Hematopoietic multipotent progenitor cell treated with erythropoietin and hydrocortisone succinate and interleukin-3 and kit ligand, for 15 days (in vitro differentiated cells): ENCODE measurements at places on chromosomes 3 and 15.
A peak's percentile ranks its signal among the peaks of the same experiment; 100 is the strongest.

GRCh38 chr3:54259636-54260035, 137.3 kb downstream of the CACNA2D3 start:
- DNase-seq: no peak

GRCh38 chr15:91887921-91888373, 34.4 kb downstream of the SLCO3A1 start:
- no peak for DNase-seq

DNA sequence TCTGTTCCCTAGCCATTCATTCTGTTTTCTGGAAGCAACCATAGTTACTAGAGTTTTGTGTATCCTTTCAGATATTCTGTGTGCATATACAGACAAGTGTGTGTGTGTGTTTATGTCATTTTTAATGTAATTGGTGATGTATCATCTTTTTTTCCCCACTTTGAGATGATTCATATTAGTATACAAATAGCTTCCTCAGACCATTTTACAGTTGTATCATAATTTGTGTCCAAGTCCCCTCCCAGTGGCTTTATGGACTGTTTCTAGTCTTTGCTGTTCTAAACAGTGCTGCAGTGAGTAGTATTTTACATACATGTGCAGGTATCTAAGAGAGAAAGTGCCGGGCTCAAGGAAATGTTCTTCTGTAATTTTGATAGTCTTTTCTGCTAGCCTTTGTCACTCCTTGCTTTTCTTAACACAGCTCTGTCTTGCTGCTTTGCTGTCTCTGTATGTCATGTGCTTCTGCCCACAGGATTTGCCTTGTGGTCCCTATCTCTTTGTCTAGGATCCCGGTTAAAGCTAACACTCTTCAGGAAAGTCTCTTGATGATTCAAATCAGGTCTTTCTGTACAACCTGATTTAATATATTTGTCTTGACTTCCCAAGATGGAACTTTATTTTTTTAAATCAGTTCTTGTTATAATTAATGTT, 31.5 kb upstream of the FBXL22 start:
- no peak for DNase-seq

- no peak for DNase-seq
These were observed 34.1 kb downstream of the WHAMM start for GRCh38 chr15:82843566-82843965.

GRCh38 chr3:66010739-66011655, 27.7 kb downstream of the MAGI1 start:
- DNase-seq: no peak

- no peak for DNase-seq
These were observed 86.5 kb upstream of the FAM98B start for GRCh38 chr15:38367476-38367875.

DNA sequence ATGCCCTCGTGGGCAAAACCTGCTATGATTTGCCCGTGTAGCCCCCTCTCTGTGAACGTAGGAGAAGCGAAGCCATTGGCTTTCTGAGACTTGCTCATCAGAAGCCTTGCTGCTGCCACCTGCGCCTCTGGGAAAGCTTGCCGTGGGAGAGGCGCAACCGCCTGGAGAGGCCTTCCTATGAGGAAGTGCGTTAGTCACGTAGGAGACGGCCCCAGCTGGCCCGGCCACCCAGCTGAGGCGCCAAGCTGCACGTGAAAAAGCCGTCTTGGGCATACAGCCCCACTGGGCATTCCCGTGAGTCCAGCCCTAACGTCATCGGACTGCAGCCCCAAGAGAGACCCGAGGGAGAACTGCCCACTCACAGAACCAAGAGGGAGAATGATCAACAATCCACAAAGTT, 49.1 kb upstream of the TJP1 start:
- no peak for DNase-seq

DNA sequence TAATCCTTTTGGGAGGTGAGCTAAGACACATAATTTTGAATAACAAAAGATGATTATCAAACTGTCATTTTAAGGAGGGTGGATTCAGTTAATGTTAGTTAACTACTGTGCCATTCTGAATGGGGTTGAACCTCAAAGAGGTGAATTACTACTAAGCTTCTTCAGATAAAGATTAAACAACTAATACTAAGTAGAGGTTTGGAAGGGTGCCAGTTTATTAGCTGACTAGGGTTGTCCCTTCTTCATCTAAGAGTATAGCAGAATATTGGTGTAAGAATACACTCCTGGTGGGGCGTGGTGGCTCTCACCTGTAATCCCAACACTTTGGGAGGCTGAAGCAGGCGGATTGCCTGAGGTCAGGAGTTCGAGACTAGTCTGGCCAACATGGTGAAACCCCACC, 123.1 kb upstream of the LRRFIP2 start:
- DNase-seq: peak; percentile 46

GRCh38 chr3:69511361-69511760, 125.5 kb upstream of the FRMD4B start:
- DNase-seq: no peak

- no peak for DNase-seq
These were observed 1.7 kb upstream of the RARB start for GRCh38 chr3:25426408-25426807.

DNA sequence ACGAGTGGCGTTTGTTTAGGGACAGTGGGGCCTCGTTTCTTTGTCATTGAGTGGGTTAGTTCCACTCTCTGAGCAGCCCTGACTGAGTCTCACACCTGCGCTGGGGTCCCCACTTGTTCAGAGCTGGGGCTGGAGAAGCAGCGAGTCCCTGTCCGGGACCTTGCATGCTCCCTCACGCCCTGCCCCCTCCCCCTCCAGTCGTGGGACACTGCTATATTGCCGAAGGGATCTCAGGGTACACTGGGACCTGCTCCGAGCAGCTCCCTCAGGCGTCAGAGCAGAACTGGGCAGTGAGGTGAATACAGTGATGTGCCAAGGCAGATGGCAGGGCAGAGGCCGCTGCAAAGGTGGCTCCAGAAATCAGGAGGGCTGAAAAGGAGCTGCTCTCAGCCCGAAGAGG, 59.9 kb upstream of the KLF13 start:
- no peak for DNase-seq

DNA sequence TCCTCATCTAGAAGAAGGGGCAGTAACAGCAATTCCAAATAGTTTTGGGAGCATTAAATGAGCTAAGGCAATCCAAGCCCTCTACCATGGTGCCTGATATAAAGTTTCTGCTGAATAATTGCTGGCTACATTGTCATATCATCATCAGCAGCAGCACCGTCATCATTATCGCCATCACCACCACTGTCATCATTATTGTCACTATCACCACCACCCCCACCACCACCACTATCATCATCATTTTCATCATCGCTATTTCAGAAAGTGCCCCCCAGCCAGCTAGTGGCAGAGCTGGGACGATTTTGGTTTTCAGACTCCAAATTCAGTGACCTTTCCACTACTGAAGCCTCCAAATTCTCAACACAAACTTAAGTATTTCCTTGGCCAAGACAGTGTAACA, 15.0 kb downstream of the XCR1 start:
- DNase-seq: no peak

DNA sequence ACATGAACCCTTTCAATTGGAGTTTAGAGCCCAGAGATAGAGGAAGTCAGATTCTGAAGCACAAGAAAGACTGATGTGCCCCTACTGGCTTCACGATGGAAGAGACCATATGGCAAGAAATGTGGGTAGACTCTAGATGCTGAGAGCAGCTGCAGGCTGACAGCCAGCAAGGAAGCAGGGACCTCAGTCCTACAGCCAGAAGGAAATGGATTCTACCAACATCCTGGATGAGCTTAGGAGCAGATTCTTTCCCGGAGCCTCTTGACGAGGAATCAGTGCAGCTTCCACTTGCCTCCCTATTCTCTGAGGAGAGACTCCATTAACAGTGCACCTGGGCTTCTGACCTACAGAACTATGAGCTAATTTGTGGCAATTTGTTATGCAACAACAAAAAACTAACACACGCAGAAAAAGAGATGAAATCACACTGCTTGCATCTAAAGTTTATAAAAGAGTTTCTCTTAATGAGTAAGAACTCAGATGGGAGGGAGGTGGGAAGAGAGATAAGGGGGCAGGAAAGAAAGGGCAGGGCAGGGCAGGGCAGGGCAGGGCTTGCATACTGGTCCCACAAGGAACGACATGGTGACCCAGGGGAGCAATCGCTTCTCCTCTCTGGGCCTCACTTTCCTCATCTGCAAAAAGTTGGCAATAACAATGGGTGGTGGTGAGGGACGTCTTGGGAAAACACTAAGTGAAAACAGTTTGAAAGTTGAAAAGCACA, 440.9 kb downstream of the FOXP1 start:
- no peak for DNase-seq

GRCh38 chr3:45225465-45226205, 452 bp downstream of the TMEM158 start:
- DNase-seq: no peak

- DNase-seq: no peak
These were observed 144.6 kb downstream of the EBLN2 start for GRCh38 chr3:73206030-73206429.

DNA sequence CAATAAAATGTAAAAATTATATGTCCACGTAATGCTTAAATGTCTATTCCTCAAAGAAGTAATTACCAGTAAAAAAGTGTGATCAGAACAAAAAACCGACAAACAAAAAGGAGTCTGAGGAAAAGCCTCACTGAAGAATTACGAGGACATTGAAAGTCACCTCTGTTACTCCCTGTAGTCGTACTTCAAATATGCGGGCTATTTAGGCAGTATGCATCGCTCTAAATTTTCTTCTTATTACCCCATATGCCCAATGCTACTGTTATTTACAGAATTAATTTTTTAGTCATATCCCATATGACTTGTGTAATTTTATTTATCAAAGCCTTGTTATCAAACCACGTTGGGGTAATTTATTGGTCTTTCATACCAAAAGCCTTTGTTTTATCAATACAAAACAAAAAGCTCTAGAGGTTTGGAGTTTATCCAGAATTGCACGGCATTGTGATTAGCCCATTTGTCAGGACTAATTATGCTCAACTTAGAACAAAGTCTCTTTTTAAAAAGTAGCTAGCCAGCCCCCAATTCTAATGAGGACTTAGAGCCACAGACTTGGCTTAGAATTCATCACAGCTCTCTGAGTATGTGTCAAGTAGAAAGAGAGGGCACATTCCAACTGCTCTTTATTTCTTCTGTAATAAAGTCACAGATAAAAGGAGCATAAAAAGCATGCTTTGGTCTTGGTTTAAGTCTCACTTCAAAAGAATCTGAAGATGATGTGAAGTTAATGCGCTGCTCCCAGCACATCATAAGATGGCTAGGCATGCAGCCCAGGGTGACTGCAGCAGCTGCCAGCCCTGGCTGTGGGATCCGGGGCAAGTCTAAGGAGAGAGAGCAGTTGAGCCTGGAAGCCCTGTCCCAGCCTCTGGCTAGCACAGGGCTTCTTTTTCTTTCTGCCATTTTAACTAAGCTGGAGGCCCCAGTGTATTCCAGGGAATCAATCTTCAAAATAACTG, 521.0 kb downstream of the GABRG3 start:
- no peak for DNase-seq

GRCh38 chr3:158531334-158531733, 39.7 kb upstream of the MLF1 start:
- DNase-seq: no peak

- DNase-seq: peak; percentile 15
These were observed 87.8 kb downstream of the TOP2B start for GRCh38 chr3:25576831-25577454.

- no peak for DNase-seq
These were observed 62.5 kb upstream of the TAMM41 start for GRCh38 chr3:11908981-11909698.

DNA sequence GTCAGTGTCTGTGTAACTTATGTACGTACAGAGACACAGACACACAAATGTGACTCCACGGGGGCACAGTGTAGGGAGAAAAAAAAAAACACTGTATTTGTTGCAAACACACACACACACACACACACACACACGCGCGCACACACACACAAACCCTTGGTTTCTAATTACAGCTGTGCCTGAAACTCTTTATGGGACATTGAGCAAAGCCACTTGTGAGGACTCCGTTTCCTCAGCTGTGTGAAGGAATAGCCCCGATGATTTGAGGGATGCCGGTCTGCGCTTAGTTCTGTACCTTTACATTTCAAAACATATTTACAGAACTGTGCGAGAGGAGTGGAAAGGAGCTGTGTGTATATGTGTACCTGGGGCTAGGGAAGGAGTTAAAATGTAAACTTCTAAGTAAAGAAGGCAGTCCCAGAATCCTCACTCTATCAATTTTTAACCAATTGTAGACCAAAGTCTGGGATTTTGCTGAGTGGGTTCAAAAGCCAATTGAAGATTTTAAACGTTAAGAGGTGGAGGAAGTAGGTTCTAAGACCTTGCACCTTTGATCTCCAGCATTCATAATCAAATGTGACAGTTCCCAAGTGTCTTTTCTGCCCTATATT, 5.3 kb upstream of the BCL6 start:
- no peak for DNase-seq

DNA sequence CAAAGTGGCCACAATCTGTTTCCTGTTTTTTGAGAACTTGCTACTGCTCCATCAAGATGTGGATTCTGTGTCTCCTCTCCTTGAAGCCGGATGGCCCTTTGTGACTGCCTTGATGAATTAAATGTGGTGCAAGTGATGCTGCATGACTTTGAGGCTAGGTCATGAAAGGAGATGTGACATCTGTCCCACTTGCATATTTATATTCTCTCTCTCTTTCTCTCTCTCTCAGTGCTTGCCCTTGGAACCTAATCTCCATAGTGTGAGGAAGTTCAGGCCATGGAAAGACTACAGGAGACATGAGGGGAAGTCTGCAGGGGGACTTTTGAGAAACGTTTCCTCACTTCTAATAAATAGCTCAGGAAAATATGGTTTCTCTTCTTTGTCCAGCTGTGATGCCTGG, 50.0 kb upstream of the ADPGK start:
- no peak for DNase-seq
